ENCODE measurements at places on chromosomes 1 and 21.
A peak's percentile ranks its signal among the peaks of the same experiment; 100 is the strongest.

DNA sequence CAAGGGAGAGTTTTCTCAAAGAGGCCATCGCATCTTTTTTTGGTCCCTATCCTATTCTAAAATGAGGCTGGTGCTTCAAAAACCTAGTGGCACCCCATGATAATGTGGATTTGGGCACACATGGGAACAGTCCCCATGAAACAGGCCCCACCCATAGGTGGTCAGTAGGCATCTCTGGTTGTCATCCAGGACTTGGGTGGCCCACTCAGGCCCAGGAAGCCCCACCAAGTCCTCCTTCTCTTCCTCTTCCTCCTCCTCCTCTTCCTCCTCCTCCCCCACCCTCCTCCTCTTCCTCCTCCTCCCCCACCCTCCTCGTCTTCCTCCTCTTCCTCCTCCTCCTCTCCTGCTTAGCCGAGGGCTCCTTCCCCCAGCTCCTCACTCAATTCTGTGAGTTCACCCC is 554 bp downstream of the CACNA1S start:
- no peak for DNase-seq

DNA sequence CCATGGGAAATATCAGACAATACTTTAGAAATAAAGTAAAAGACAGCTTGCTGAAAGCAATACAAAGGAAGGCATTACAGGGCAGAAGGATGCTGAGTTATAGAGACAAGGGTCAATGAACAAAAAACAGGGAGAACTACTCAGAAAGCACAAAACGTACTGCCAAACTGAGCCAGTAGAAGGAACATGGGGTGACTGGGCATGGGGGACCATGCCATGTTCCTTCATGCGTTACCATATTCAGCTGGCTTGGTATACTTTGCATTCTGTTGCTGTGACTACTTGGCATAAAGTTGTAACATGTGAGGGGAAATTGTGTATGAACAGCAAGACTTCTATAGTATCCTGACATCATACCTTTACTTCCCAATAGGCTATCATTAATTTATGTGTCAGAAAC is 358.6 kb upstream of the LYPLAL1 start:
- DNase-seq: no peak

- DNase-seq: peak; percentile 75
These were observed 704 bp downstream of the S100A16 start for GRCh38 chr1:153612111-153612754.

- no peak for DNase-seq
These were observed 218.8 kb downstream of the ZP4 start for GRCh38 chr1:237671935-237672334.

DNA sequence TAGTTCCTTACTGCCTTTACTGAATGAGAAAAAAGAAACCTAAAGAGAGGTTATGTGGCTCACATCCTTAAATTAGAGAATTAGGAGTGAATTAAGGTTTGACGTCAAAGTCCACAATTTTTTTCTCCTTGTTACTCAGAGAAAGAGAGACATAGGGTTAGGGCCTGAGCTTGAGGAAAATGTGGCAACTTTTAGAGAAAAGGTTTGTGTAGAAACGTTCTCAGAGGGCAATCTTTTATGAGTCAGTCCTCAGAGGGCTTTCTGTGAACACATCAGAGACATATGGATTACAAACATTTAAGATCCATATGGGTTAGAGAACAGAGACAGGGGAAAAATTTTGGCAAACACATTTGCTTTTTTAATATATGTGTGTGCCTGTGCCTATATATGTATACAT is 242.8 kb downstream of the TGFB2 start:
- DNase-seq: no peak

DNA sequence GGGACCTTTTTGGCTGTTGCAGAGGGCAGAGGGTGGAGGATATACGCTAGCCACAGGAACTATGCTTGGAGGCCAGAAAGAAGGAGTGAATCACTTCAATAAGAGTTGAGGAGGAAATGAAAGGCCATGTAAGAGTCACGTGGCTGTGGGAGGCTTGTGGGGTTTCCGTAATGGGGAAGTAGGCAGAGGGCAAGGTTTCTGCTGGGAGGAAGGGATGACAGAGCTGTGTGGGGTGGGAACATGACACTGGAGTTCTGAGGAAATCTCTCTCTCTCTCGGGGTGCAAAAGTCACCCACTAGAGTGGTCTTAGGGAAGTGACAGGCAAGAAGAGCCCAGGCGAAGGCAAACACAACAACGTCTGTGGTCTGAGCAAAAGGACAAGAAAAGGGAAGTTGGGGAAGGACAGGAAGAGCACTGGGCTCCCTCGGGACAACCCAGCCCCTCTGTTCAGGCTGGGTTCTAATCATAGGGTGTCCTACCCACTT is 3.9 kb upstream of the CD1C start:
- no peak for DNase-seq

DNA sequence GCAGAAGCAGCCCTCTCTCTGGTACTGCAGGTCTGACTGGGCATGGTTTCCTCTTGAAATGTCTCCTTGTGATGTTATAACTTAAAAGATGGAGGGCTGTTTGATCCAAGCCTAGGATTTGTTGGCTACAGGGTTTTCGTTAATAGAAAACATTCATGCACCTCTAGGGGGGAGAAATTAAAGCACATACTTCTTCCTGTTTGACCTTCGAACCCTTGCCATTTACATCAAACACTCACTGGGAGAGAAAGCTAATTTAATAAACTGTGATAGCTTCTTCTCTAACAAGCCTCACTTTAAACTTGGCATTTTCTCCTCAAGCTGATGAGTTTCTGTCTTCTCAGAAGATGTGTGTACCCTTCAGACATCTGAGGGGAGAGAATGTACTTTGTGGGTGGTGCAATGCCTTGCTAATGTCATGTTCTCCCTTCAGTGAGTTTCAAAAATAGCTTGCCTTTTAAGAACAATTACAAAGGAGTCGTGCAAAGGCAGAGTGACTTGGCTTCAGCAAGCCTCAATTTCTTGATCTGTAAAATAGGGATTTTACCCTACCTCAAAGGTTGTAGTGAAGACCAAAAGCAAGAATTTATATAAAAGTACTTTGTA is 20.4 kb downstream of the CACHD1 start:
- no peak for DNase-seq

DNA sequence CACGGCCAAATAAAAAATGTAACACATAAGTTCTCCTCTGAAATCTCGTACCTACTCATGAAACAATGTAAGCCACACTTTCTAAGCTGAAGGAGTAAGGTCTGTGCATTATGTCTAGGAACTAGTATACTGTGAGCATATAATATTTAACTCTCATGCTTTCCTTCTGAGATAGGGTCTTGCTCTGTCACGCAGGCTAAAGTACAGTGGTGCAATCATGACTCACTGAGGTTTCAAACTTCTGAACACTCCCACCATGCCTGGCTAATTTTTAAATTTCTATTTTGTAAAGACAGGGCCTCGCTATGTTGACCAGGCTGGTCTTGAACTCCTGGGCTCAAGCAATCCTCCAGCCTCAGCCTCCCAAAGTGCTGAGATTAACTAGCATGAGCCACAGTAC is 71.3 kb downstream of the AHCTF1 start:
- DNase-seq: no peak

DNA sequence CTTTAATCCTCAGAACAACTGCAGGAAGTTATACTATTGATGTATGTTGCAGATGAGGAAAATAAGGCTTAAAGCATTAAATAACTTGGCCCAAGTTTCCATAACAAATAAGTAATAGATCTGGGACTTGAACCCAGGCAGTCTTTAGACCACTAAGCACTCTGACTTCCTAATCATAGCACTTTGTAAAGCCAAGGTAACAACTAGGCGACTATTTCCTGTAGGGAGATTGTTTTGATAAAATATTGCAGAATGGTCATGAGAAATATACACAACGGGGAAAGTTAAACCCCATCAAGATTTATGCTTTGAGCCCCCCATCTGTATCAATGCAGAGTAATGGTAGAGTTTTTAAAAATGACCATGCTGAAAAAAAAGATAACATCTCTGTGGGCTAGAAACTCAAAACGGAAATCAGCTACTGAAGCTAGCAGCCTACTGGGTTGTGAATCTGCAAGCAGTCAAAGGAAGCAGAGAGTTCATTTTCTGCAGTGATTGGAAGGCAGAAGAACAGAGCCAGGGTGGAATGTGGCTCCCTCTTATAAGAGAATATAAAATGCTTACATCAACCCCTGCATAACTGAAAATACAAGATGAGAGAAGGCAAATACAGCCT is 111.2 kb upstream of the OLIG2 start:
- DNase-seq: no peak

- no peak for DNase-seq
These were observed 102.3 kb downstream of the RPE65 start for GRCh38 chr1:68347415-68347814.

DNA sequence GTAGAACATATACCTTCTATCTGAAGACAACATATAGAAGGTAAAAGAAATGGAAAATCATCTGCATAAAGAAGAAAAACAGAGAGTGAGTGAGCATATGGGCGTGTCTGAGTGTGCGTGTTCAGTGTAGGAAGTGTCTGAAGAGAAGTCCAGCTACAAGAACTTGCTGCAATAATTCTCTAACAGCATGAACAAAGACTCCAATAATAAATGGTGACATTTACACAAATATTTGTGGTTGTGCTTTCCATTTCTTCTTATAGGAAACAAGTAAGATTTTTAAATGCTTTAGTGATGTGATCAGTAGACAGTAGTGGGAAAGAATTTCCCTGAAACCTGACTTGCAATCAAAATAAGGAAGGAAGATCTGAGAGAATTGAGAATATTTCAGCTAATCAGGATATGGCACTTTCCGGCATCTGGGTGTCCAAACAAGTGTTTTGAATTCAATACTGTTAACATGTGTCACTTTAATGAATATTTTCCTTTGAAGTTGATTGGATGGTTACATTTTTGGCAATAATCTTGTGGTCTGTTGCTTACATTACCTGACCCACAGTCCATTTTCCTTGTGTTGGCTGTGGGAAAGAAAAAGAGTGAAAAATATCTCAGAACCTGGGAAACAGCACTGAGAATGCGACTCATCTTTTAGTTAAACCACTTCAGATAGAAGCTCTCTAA is 154.0 kb downstream of the TGFB2 start:
- DNase-seq: no peak

GRCh38 chr21:17414766-17415165 is 98.1 kb upstream of the CXADR start:
- no peak for DNase-seq

GRCh38 chr21:15298306-15298705 is 233.5 kb upstream of the NRIP1 start:
- no peak for DNase-seq

GRCh38 chr1:38029081-38029681 is 16.6 kb downstream of the UTP11 start:
- DNase-seq: no peak

GRCh38 chr1:32266921-32267591 is 16.0 kb downstream of the LCK start:
- no peak for DNase-seq

GRCh38 chr1:230268371-230269170 is 157.6 kb downstream of the PGBD5 start:
- DNase-seq: no peak

GRCh38 chr1:246567646-246568235 is 1.5 kb downstream of the CNST start:
- no peak for DNase-seq

GRCh38 chr1:204408074-204408507 is 3.5 kb downstream of the PPP1R15B start:
- DNase-seq: peak; percentile 85

GRCh38 chr1:87086120-87086519 is 171.7 kb downstream of the HS2ST1 start:
- DNase-seq: no peak

GRCh38 chr1:46173361-46173856 is 1.5 kb upstream of the TSPAN1 start:
- DNase-seq: no peak

- no peak for DNase-seq
These were observed 67.1 kb downstream of the UBE2T start for GRCh38 chr1:202274611-202275010.

GRCh38 chr1:209667103-209667502 is 8.1 kb upstream of the G0S2 start:
- no peak for DNase-seq

DNA sequence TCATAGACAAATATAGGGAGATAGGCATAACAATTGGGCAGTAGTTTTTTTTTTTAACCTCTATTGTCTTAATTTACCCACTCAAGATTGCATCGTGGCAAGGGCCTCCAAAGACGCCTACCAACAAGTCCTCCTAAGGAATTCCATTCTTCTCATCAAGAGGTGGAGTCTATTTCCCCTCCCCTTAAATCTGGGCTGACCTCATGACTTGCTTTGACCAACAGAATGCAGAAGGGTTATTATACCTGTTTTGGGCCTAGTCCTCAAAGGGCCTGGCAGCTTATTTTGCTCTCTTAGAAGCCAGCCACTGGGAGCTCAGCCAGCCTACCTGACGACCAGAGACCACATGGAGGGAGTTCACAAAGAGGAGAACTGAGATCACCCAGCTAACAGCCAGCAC is 92.3 kb downstream of the COQ8A start:
- DNase-seq: no peak

- peak; percentile 94 for DNase-seq
These were observed 1.5 kb upstream of the S100A14 start for GRCh38 chr1:153617663-153618062.

DNA sequence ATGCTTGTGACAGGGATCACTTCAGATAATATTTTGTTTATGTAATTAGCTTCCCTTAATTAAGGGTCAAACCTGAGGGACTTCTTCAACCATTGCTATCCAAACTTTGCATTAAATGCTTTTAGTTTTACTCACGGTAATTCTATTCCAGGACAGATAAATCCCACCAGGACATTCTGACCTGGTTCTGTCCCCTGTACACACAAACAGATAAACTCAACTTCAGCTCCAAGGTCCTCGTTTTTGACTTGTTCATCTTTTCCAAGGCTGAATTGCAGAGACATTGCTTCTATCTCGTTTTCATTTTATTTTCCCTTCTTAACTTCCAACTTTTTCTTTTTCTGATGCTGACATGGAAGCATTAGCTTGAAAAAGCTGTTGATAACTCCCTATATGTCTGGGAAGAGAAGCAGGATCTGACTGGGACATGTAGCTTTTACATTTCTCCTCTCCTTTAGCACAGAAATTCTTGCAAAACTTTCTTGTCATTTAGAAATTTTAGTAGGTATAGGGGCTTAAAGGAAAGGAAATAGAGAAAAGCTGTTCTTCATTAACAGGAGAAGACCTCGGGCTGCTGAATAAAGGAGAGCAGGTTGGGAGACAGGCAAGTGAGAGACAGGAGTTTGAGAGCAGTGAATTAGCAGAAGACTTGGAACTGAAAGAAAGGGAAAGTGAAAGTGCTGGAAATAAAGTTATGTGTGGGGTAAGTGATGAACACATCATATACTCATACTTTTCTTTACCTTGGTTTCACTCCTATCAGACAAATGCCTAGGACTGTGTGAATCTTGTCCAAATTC is 231.7 kb upstream of the B3GALT2 start:
- no peak for DNase-seq

DNA sequence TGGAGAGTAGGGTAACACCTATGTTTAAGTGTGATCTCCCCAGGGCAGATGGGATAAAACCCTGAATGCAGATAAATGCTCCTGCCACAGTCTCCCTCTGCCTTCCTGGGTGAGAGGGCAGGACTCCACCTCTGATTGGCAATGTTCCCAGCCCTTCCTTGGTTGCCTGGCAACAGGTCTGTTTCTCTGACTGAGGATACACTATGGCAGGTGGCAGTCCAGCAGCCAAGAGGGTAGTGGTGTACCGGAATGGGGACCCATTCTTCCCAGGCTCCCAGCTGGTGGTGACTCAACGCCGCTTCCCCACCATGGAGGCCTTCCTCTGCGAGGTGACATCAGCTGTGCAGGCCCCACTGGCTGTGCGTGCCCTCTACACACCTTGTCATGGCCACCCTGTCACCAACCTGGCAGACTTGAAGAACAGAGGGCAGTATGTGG is at the start of gene DCDC2B:
Gene DCDC2B (plus strand): TSS at position 199 of the 438 bp plus-strand sequence. CDS start 5 bp downstream, at position 204.
- DNase-seq: no peak

- no peak for DNase-seq
These were observed 120.8 kb downstream of the ZP4 start for GRCh38 chr1:237769916-237770315.

All from suprapubic skin (tissue), 4 donors.